ENCODE measurements at places on chromosomes 4 and X.

GRCh38 chr4:68906780-68907137 lies 44.8 kb downstream of the UGT2A3 start:
- no peak for DNase-seq
- no peaks in the 10 kb centered on the region for H3K4me1 ChIP-seq
- no peaks in the 10 kb centered on the region for H3K27me3 ChIP-seq
- H3K4me3 ChIP-seq: no peak overlapping the region
- H3K27ac ChIP-seq: no peak overlapping the region

DNA sequence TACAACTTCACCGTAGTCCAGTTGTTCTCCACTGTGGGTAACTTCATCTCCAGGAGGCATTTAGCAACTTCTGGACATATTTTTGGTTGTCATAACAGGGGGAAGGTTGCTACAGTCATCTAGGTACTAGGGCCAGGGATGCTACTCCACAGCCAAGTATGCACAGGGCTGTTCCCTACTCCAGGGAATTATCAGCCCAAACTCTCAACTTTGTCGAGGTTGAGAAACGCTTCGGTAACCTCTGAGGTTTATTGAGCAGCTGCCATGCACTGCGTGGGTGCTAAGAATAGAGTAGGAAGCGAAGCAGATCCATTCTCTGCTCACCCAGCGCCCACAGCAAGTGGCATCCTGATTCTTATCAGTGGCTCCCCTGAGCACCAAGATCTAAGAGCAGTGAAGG lies 8.2 kb downstream of the FGFBP1 start:
- H3K27ac ChIP-seq: no peak overlapping the region
- H3K4me3 ChIP-seq: no peak overlapping the region
- H3K36me3 ChIP-seq: no peaks in the 10 kb centered on the region
- DNase-seq: no peak
- H3K27me3 ChIP-seq: no peaks in the 10 kb centered on the region
- no peaks in the 10 kb centered on the region for H3K4me1 ChIP-seq

DNA sequence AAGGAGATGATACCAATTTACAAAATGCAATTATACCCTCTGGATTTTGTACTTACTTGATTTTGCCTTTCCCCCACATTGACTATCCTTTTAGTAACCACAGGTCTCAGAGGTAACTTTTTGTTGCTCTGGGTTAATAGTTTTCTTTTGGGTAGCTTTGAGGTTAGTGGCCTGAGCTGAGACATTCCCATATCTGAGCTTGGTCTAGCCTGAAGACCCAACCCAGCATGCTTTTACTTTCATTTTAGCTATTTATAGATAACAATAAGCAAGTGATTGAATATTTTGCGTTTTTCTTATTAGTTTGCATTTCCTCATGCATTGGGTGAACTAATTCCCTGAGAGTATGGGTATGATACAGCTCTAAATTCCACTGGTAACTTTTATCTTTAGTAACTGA lies 11.8 kb downstream of the HTN1 start:
- H3K4me1 ChIP-seq: no peaks in the 10 kb centered on the region
- H3K27ac ChIP-seq: no peak overlapping the region
- H3K36me3 ChIP-seq: no peaks in the 10 kb centered on the region

DNA sequence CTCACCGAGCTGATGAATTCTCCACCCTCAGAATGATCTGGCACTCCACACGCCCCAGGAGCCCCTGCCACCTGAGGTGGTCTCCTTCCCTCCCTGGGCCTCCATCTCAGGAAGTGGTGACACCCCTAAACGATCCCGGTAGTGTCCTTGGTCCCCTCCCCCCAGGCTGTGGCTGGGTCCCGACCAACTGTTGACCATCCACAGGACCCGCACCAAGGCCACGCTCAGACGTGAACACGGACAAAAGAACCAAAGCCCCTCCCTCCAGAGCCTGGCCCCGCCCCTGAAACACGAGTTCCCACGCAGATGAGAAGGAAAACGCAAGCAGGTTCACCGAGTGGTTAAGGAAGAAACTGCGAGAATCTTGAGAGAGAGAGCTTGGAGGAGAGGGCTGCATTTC lies 16.6 kb downstream of the LRPAP1 start:
- H3K27ac ChIP-seq: no peak overlapping the region
- peaks cover 92% of the 10 kb centered on the region for H3K36me3 ChIP-seq
- H3K4me1 ChIP-seq: no peaks in the 10 kb centered on the region
- no peak for DNase-seq
- no peaks in the 10 kb centered on the region for H3K27me3 ChIP-seq

DNA sequence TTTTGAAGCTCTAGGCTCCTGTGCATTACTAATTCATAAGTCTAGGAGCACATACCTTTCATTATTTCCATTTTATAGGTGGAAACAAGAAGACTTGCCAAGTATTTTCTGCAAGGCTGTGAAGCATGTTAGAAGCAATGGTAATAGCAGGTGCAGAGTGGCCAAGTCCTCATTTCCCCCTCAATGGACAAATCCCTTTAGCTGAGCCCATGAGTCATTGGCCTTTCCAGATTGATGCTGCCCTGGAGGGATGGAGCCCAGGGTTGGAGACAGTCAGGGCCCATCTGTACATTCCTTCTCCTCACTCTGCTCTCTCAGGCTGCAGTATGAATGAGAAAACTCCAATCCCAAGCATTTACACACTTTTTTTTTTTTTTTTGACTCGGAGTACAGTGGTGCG lies 6.6 kb downstream of the MGST2 start:
- no peaks in the 10 kb centered on the region for H3K27me3 ChIP-seq
- H3K4me1 ChIP-seq: no peaks in the 10 kb centered on the region
- no peaks in the 10 kb centered on the region for H3K36me3 ChIP-seq
- H3K4me3 ChIP-seq: no peak overlapping the region

- DNase-seq: no peak
- H3K36me3 ChIP-seq: no peaks in the 10 kb centered on the region
- no peak overlapping the region for H3K4me3 ChIP-seq
- H3K27me3 ChIP-seq: no peaks in the 10 kb centered on the region
Observed at GRCh38 chr4:2186133-2186864, 55.6 kb downstream of the HAUS3 start.

DNA sequence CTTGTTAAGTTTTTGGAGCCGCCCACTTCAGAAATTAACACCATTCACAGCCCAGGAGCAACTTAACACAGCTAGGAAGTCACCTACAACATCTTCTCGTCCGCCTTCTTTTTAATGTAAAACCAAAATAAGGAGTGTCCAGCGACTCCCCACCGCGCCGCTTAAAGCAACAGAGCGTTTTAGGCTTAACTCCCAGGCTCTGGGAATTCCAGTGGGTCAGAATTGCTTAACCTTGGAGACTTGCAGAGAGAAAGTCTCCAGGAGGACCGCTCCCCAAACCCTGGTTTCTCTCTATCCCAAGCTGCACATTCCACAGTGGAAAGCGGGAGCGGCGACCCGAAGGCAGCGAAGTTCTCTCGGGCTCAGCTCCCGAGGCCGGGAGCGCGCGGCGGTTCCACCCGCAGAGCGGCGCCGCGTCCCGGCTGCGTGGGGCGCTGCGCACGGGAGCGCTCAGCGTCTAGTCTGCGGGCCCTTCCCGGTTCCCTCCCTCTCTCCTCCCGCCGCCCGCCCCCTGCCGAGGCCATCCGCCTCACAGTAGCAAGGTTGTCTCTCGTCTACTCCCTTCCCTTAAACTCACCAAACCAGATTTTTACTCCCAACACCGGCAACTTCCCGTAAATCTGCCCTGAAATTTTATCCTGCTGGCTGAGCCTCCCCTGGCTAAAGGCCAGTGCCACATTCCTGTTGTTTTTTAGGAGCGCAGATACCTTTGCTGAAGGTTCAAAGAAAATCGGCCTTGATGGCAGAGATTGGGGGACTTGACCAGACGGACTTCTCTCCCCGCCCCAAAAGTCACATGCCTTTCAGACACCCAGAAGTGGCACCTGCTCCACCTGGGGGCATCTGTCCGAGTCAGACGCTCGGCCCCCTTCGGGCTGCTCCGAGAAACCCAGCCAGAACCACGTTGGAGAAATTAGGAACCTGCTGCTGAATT lies at the start of gene RBM47:
RBM47 (minus strand) TSS at position 464 of the 934 bp plus-strand sequence. CDS start 190,971 bp downstream, outside the sequence.
- peak within 1 kb of the TSS; percentile 41 for H3K4me3 ChIP-seq
- H3K36me3 ChIP-seq: no peaks in the 10 kb centered on the region
- H3K27ac ChIP-seq: no peak within 1 kb of the TSS
- no peaks in the 10 kb centered on the region for H3K4me1 ChIP-seq
- no peak for DNase-seq

GRCh38 chr4:38149997-38150671 lies 189.9 kb downstream of the PTTG2 start:
- H3K27me3 ChIP-seq: no peaks in the 10 kb centered on the region
- no peaks in the 10 kb centered on the region for H3K36me3 ChIP-seq
- H3K4me1 ChIP-seq: peaks cover 12% of the 10 kb centered on the region
- H3K27ac ChIP-seq: no peak overlapping the region

DNA sequence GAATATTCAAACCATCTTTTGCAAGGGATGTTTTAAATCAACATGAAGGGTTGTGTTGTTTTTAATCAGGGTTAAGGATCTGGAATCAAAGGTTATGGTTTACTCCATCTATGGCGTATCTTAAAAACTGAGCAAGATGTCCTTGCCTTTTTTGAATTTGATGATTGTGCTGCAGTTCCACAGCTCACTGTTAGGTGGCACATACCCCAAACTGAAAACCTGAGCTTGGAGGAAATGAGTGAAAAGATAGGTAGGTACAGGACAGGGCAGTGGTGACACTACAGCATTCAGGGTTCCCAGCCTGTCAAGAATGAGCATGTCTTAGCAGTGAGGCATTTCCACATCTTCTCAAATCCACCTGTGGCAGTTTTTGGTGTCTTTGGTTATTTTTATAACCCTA lies 13.1 kb upstream of the EOLA1 start:
- peak overlapping the region; percentile 18 for H3K27ac ChIP-seq
- H3K27me3 ChIP-seq: no peaks in the 10 kb centered on the region
- peaks cover 12% of the 10 kb centered on the region for H3K4me1 ChIP-seq

GRCh38 chr4:1116838-1117237 lies 3.5 kb upstream of the RNF212 start:
- no peaks in the 10 kb centered on the region for H3K27me3 ChIP-seq
- no peaks in the 10 kb centered on the region for H3K36me3 ChIP-seq
- no peak overlapping the region for H3K27ac ChIP-seq
- no peak for DNase-seq

DNA sequence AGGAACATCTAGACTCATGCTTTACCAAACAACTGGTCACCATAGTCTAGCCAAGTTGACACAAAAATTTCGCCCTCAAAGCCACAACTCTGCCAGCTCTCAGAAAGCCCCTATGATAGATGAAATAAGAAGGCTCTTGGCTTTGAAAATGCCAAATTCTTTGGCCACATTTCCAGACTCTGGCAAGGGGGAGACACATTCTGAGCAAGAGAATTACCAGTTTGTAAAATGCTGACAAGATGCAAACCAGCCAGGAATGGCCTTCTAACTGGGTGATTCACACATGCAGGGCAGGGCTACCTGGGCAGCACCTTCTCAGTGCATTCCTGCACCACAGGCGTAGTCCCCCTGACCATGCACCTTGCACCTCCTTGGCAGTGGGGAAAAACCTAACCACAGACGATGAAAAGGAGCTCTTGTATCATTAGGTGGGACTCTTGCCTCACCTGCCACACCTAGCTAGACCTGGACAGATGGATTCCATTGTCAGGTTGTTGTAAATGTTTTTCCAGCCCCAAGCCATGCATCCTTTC lies 77.4 kb upstream of the CPEB2 start:
- no peaks in the 10 kb centered on the region for H3K27me3 ChIP-seq
- H3K4me3 ChIP-seq: no peak overlapping the region
- no peaks in the 10 kb centered on the region for H3K36me3 ChIP-seq
- no peaks in the 10 kb centered on the region for H3K4me1 ChIP-seq

DNA sequence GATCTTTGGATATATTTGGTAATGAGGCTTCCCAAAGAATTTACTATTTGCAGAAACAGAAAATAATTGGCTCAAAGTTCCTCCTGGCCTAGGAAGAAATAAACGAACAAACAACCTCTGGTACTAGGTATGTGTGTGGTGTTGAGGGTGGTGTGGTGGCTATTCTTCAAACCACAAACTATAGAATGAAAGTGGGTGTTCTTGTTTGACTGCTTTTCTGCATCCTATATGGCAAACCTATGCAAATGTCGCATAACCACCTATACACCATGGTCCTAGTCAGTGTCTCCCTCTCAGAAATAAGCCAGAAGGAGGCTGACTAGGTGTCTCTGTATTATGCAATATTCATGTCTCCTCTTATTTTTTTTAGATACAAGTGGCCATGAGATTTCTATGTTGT lies 106.6 kb upstream of the PCDH18 start:
- no peaks in the 10 kb centered on the region for H3K36me3 ChIP-seq
- H3K27ac ChIP-seq: no peak overlapping the region
- no peaks in the 10 kb centered on the region for H3K27me3 ChIP-seq
- H3K4me3 ChIP-seq: no peak overlapping the region

- H3K27me3 ChIP-seq: no peaks in the 10 kb centered on the region
- no peak overlapping the region for H3K4me3 ChIP-seq
- no peak overlapping the region for H3K27ac ChIP-seq
Observed at GRCh38 chr4:56424697-56425514, 10.5 kb downstream of the PPAT start.

- no peaks in the 10 kb centered on the region for H3K4me1 ChIP-seq
- no peak for DNase-seq
- no peak overlapping the region for H3K27ac ChIP-seq
- H3K36me3 ChIP-seq: no peaks in the 10 kb centered on the region
- H3K27me3 ChIP-seq: no peaks in the 10 kb centered on the region
Observed at GRCh38 chr4:70110917-70111316, 43.1 kb upstream of the PRR27 start.

GRCh38 chrX:19677121-19677520 lies 161.8 kb upstream of the MAP3K15 start:
- H3K4me3 ChIP-seq: no peak overlapping the region
- peaks cover 11% of the 10 kb centered on the region for H3K4me1 ChIP-seq
- no peak for DNase-seq
- H3K36me3 ChIP-seq: peaks cover 13% of the 10 kb centered on the region
- no peaks in the 10 kb centered on the region for H3K27me3 ChIP-seq

DNA sequence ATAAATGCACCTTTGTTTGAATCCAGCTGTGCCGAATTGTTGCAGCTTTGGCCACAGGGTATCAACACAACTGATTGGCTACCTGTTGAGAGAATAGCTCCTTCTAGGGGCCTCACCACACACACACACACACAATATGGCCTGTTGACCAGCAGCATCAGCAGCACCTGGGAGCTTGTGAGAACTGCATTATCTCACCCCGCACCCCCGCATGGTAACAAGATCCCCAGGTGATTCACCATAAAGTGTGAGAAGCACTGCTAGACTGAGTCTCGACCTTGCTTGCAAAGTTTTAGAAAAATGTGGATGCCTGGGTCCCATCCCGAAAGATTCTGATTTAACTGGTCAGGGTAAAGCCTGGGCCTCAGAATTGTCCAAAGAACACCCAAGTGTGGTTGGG lies 176.9 kb upstream of the PRPS2 start:
- H3K4me3 ChIP-seq: no peak overlapping the region
- no peak for DNase-seq
- H3K4me1 ChIP-seq: no peaks in the 10 kb centered on the region
- H3K27me3 ChIP-seq: no peaks in the 10 kb centered on the region
- no peaks in the 10 kb centered on the region for H3K36me3 ChIP-seq
- no peak overlapping the region for H3K27ac ChIP-seq

GRCh38 chr4:139200102-139200501 lies 23.1 kb upstream of the ELF2 start:
- no peak overlapping the region for H3K27ac ChIP-seq
- no peak overlapping the region for H3K4me3 ChIP-seq
- H3K36me3 ChIP-seq: no peaks in the 10 kb centered on the region
- no peaks in the 10 kb centered on the region for H3K4me1 ChIP-seq
- DNase-seq: no peak
- no peaks in the 10 kb centered on the region for H3K27me3 ChIP-seq
